ENCODE measurements at places on chromosomes 3 and 15.

DNA sequence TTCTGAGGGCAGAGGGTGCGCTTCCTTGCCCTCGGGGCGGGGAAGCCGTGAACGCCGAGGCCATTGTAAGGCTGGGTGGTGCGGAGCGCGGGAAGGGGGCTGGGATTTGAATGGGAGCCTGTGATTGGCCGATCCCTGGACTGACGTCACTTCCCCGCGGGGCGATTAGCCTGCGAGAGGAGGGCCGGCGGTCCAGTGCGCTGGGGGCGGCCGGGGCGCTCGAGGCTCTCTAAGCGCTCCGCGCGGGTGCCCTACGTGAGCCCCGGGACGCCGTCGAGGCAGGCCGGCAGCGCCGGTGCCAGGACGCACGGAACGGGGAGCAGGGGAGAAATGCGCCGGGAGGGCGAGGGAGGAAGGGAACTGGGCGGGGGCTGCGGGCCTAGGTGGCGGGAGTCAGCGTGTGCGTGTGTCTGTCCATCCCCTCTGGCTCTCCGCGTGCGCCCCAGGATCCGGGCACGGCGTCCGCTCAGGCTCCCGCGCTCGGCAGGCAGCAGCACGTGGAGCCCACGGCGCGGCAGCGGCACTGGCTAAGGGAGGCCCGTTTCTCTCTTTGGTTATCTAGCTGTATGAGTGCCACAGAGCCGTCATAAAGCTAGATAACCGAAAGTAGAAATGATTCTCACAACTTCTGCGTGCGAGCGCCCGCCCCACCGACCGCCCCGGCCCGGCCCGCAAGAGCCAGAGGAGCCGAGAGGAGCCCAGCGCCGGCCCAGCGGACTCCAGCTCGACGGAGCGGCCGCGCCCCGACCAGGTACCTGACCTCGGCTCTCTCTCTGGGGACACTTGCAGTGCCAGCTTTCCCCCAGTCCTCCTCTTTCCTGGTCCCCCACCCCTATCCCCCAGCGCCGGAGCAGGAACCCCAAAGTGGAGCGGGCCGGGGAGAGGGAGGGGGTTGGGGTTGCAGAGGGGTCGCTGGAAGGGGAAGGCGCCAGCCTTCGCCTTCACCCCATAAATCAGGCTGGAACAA, 33.1 kb upstream of the POLG start:
- DNase-seq = no peak

- no peak for DNase-seq
These were observed 13.9 kb upstream of the VGLL3 start for GRCh38 chr3:87004883-87005282.

GRCh38 chr3:172210355-172210754, 171.0 kb downstream of the FNDC3B start:
- no peak for DNase-seq

DNA sequence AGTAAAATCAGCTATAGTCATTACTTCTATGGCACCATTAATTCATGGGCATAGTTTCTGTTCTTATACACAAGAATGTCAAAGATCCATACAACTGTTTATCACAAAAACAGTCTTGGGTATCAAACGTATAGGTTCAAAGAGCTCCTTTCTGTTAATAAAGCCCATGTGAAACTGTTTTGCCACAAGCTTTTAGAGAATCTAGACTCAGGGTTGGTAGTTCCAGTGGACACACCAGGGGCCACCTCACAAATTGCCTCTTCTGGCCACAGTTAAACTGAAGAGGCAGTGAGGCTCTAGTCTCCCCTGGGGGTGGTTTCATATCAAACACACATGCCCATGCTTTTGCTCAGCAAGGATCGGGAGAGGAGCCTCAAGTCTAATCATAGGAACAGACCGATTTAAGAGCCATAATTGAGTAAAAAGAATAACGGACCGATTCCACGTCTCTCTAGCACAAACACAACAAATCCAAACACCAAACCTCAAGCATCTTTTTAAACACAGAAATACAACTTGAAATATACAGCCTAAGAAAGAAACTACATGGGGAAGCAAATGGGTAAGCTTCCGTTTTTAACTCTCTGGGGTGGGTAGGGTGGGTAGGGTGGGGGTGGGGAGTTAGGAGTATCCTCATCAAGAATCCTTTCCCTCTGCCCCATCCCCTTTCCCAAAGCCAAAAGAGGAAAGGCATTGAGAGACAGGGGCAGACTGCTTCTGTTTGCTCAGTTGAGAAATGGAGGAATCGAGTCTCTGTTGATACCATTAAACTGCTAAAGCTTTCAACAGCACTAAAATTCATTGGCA, 443.3 kb downstream of the MAGI1 start:
- no peak for DNase-seq

GRCh38 chr3:195548987-195549386, 5.9 kb upstream of the PPP1R2 start:
- no peak for DNase-seq

DNA sequence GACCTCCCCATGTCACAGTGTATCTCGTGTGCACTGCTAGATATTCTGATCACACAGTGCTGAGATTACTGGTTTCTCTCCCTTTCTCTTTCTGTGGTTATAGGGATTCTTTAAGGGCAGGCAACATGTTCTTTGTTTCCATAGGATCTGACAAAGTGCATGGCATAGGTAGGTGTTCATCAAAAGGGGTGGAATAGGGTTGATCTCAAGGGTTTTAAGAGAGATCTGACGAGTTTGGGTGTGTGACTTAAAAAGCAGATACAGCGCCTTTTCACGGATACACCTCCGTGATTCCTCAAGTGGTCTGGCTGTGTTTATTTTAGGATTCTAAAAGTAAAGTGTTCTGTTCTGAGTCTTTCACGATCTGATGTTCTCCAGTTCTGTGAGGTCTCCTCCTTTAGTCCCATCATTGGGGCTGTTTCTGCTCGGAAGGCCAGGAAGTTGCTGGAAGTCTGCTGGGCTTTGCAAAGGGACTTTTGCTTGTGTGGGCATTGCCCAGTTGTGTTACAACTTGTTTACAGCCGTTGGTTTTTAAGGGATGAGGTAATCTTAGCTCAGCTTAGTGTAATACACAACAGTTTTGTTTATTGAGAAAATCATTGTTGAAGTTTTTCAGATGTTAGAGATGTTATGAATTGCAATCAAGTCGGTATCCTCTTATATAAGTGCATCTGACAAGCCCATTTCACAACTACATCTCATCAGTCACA, 34.8 kb downstream of the IGF1R start:
- no peak for DNase-seq

DNA sequence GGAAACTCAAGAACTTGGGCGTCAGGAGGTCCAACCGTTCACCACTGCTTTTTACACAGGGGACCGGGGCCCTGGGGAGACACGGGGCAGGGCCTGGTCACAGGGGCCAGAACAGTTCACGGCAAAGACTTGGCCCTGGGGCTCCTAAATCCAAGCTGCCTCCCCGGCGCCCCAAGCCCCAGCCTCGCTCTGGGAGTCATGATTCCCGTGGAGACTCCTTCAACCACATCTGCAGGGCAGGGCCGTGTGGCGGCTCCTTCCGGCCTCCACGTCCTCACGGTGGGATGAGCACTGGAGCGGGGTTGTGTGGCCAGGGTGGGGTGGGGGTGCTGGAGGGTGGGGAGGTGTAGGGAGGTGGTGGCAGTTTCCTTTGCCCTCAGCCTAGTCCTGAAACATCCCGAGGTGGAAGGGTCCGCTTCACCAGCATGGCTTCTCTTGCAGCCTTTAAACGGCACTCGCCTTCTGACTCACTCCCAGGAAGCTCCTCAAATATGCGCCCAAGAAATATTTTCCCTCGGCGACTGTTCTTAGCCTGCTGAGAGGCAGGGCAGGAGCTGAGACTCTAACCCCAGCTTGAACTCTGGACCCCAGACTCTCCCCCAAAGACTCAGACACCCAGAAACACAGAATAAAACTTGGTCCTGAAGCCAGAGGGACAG, 1.8 kb downstream of the MUC4 start:
- DNase-seq = no peak

GRCh38 chr15:91253605-91254004, 153.5 kb downstream of the SV2B start:
- peak; percentile 71 for DNase-seq

DNA sequence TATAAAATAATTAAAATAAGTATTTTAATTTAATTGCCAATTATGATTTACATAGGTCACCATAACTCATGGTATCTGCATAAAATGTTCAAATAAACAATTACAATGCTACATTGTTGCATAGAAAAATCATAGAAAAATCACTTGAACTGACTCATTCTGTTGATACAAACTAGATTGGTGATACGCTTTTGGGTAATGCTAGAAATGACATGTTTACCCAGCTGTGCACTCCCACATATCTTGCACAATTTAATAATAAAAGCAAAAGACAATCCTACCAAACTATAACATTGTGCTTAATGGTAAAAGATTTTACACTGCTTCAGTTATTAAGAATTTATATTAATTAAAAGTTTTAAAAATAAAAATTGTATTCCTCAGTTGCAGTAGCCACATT, 45.8 kb upstream of the FBXL22 start:
- no peak for DNase-seq

DNA sequence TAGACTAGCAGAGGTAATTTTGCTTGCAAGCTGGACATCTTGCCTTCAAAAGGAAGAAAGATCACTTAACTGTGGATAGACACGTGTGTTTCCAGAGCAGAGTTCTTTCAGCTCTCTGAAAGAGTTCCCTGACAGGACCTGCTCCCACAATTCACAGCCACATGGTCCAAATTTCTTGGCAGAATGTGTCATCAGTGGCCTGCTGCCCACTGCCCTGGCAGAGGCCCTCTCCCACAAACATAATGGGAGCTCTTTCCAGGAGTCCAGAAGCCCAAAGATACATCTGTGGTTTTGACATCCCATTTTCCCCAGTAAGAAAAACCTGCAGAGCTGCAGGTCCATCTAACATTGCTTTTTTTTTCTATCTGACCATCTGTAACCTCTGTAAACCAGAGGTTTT, 48.3 kb downstream of the SERPINI1 start:
- DNase-seq = no peak

DNA sequence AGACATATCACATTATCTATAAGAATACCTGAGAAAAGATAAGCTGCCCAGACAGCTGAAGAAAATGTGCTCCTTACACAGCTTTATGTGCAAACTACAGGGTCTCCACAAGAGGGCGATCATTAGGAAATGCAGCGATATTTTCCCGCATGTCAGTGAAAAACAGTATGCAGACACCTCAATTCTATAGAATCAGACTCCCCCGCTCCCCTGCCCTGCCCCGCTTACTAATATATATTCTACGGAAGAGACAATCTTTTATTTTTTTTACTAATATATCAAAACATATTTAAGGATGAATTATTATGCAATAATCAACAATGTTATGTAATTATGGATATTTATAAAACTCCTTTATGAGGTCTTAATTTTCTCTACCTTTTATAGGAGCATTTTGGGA, 681.3 kb downstream of the ROBO1 start:
- peak; percentile 85 for DNase-seq

DNA sequence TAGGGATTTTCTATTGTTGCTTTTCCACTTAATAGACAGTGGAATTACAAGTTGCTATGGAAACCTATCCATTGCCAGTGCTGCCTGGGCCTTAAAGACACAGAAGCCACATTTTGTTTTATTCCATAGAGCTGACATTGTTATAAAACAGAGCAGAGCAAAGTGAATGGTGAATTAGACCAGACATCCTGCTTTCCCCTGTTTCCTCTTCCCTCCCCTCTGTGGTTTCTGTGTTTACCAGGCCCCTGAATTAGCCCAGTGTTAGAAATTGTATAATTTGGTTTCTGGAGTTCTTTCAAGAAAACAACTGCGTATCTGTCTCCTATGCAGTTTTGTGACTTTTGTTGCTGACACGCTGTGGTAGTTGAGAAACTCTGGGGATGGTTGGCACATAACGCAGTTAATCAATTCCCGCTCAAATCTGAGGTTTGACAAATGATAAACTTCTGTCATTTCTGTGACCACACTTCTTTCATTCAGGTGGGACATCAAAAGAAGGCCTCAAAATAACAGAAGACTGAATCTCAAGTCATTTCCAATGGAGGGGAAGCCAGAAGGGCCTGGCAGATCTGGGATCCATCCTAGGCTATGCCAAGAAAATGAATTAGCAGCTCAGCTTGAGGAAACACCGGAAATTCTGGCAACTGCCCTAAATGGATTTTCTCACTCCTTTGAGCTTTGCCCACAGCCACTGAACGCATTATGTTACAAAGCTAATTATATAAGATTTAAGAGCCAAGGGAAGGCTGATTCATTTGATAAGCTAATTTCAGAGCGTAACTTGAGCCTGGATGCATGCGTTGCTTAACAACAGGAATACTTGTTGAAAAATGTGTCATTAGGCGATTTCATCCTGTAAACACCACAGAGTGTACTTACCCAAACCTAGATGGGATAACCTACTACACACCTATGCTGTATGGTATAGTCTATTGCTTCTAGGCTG, 46.9 kb downstream of the NR1D2 start:
- peak; percentile 64 for DNase-seq

- DNase-seq = no peak
These were observed 178.7 kb upstream of the DPH6 start for GRCh38 chr15:35724626-35725025.

DNA sequence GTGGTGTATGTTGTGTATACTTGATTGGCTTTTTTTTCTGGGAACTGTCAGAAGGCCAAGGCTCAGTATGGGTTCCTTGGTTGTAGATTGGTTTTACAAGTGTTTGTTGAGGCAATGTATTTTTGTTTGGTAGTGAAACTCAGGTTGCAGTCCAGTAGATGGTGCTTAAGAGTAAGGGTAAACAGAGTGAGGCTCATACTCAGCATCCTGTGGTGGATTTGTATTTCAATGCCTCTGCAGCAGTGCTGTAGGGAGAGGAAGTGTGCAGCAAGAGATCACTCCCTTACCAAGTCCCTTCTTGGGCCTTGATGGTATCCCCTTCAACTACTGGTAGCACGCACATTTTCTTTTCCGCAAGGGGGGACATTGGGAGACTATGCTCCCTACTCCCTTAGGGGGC, 428.5 kb upstream of the CNTN3 start:
- no peak for DNase-seq

GRCh38 chr15:72315706-72316370, 4.1 kb downstream of the CELF6 start:
- DNase-seq = no peak

DNA sequence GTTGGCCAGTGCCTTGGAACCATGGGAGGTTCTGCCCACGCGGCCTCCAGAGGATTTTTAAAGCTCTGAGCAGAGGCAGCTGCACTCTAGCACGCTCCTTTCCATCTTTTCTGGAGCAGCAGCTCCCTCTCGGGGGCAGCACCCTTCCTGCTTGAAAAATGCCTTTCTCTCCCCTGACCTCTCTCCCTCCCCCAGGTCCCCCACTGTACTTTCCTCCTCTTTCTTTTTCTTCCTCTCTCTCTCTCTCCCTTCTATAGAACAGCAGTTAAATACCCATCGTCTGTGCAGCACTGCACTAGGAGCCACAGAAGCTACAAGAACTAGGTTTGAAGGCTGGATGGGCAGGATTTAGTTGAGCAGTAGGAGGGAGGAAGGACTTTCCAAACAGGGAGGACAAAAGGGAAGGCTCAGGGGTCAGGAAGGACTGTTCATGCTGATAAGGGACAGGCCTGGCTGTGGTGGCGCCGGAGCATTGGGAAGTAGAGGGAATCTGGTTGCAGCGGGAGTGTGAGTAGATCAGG, 4.4 kb downstream of the ALPK3 start:
- DNase-seq = no peak

DNA sequence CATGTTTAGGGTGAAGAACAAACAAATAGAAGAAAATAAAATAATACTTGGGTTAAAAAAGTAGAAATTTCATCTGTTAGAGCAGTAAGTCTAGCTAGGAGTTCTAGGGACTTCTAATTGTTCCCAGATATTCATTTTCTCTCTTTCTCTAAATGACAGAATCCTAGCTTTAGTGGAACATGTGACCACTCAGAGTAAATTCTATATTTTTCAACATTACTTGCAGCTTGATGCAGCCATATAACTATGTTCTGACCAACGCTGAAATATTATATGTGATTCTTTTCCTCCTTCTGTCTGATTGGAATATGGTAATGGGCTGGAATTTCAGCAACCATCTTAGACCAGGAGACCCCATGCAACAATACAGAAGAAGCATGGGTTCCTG, 8.1 kb downstream of the PTX3 start:
- DNase-seq = no peak

Data from Kasumi-1 (cell line).